Activated gamma-delta T cell (primary cell): ENCODE measurements at places on chromosomes 2 and 18.

- DNase-seq, result no peak
These were observed 9.6 kb upstream of the HOXD1 start for GRCh38 chr2:176178757-176179295.

- no peak for DNase-seq
These were observed 64.5 kb upstream of the HDAC4 start for GRCh38 chr2:239465017-239466001.

DNA sequence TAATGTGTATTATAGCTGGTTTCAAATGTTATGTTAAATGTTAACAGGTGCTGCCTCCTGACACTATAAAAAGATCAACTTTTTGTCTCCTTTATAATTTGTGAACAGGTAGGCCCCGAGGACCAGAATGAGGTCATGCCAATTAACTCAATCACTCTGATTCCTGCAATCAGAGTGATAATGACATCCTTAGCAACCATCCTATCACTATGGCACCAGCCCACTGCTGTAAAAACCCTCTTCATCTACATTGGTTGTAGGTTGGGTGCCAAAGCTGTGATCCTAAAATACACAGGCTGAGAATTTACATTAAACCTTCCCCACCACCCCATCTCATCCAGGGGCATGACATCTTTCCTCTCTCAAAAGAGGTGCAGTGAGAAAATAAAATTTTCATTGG is 103.5 kb downstream of the CPO start:
- no peak for DNase-seq

DNA sequence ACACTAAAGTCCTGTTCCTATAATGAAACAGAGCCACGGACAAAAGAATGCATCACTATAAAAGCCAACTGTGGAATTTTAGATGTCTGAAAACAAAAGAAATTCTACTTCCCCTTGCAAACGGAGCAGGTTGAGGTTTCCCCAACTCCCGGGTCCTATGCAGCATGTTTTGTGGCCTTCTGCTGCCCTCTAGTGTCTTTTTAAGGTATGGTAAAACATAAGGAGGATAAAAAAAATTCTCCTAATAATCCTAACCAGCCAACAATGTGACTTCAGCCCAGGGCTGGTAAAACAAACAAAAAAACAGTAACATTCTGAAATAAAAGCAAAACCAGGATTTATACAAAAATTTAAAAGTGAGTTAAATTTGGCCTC is 539.5 kb downstream of the NRXN1 start:
- DNase-seq, result no peak

- no peak for DNase-seq
These were observed 170.6 kb downstream of the CERS6 start for GRCh38 chr2:168626647-168627046.

GRCh38 chr2:180933332-180933731 is 47.1 kb upstream of the UBE2E3 start:
- DNase-seq, result no peak

DNA sequence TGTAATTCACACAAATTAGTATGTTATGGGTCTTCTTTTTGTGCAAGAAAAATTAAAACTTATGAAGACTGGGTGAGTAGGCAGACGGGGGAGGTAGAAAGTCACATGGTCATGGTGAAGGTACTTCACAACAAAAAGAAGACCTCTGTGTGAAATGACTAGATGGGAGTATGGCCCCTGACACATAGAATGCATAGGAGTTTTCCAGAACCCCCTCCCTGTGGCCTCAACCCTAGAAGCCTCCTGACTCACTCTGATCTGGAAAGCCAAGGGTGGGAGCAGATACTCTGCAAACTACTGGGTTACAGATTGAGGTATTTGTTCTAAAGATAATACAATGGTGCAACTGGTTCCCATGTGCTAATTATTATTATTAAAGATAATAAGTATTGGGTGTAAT is 23.2 kb downstream of the SATB2 start:
- DNase-seq, result no peak

DNA sequence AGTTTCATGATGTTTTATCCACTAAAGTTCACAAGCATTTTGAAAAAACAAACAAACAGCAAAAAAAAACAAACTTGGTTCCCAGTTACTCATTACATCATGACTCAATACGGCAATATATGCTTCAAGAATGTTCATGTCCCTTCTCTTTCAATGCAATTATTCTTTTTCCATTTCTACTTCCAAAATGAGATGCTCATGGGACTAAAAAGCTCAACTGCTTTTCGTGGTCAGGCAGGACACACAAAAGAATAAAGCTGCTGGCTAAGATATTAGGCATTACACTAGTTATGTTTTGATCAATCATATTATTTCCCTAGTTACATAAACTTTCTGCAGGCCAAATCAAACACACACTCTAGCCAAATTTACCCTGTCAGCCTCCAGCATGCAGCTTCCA is 301.3 kb downstream of the EPHA4 start:
- DNase-seq, result no peak
